ENCODE measurements at places on chromosomes 6 and 20. TPM values are rescaled to one million over a fixed set of nuclear protein-coding genes. Genes with fewer than 3 reads are reported as not detected.

BMP6 gene
- 3.8 TPM for polyA plus RNA-seq

CEBPB gene
- 29.1 TPM for polyA plus RNA-seq

MICAL1 gene
- polyA plus RNA-seq, result 59.5 TPM

GRCh38 chr6:72646604-72647485 lies 25.0 kb downstream of the KCNQ5 start:
- no peak for DNase-seq

All from right lung (tissue), 10 donors.